NCI-H2171 (cell line): ENCODE measurements at places on chromosomes 7 and 10.
A peak's percentile ranks its signal among the peaks of the same experiment; 100 is the strongest.

DNA sequence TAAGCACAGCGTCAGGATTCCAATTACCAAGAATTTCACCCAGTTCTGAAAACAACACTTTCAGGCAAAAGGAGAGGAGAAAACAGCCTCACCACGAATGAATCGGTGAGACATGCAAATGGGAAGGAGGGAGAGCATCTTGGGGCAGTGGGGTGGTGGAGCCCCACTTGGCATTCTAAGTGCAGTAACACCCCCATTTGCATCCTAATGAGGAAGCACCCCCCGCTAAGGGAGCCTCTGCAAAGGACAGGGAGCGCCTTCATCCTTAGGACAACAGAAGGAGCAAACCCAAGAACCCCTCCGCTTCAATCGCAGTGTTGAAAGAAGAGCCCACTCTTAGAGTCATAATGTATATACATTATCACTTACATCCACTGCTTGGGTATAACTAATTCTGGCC, 46.8 kb downstream of the NRAP start:
- no peak for DNase-seq

GRCh38 chr10:15787426-15787825, 67.7 kb upstream of the ITGA8 start:
- DNase-seq = no peak

GRCh38 chr7:67571026-67571545, 574.5 kb downstream of the TYW1 start:
- peak; percentile 78 for DNase-seq

DNA sequence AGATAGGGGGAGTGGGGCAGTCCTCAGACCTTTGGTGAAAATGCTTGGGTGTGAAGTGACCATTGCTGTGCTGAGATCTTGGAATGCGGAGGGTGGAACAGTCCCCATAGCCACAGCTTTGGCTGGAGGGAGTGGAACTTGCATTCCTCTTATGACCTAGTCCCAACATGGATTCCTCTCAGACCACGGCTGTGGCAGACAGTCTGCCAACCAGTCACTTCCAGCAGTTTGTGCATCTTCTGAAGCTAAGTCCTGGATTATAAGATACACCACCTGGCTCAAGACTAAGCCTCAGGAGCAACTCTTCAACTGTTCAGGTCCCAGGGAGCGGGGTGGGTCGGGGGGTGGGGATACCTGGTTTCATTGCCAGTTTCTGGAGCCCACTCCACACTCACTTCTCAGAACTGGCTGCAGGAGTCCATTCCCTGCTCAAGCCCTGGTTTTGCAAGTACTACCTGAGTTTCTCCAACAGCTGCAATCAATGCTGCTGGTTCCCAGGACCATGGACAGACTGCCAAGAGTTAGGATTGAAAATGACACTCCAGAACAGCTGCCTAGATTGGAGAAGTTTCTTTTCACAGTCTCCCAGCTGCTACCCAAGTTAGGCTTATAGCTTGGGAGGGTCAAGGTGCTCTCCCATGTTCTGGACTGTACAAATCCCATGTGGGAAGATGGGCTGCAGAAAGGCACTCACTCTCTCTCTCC, 29.1 kb upstream of the DGKB start:
- DNase-seq = no peak

GRCh38 chr10:83607959-83608745, 531.2 kb upstream of the GHITM start:
- DNase-seq = no peak

DNA sequence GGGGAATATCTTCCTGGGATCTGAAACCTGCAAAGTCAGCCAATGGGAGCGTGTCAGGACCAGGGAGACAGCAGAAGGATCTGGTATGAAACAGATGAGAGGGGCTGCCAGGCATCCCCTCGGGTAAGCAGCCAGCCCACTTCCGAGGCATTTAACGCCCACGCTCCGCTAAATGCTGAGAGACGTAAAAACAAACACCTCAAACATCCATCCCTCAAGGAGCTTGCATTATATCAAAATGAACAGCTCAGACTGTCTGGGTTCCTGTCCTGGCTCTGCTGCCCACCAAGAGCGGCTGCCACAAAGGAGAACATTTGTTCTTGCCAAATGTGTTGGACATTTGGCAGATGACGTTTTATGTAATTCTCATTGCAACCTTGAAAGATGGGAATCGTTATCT, 7.0 kb upstream of the SERPINE1 start:
- DNase-seq = no peak

DNA sequence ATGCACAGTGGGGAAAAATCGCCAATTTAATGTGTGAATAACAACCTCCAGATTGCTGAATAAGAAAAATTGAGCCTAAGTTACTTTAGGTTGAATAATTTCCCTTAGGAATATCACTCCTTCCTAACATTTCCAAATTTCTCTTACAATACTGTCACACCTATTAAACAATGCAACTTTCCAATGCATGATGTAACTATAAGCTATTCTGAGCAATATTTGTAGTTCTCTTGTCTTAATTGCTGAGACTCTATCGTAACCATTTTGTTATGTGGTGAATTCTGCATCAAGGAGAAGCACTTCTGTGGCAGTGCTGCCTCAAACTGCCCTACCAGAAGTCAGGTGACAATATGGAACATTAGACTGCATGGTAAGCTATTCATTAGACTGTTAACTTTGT, 386.7 kb upstream of the LRRN3 start:
- DNase-seq = no peak

DNA sequence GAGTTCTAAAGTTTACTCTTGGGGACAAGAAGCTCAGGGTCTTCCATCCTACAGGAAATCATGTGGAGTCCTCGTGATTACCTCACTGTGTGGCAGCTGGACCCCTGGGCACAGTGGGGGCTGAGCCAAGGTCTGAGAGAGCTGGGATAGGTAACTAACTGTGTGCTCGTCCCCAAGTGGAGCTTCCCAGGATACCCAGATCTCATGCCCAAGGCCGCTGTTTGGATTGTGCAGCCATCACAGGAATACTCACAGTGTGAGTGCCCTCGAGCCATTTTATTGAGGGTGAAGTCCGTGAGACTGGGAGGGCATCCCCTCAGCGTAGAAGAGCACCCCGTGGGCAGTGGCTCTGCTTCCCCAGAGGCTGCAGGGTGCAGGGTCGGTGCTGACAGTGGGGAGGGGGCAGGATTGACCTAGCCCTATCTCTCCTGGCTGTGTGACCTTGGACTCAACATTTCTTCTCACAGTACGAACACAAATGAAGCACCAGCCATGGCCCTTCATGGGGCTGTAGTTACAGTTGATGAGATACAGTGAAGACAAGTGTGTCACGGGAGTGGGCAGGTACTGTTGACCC, 69.6 kb upstream of the LEP start:
- DNase-seq = no peak

GRCh38 chr10:14124941-14125340, 205.8 kb downstream of the FRMD4A start:
- no peak for DNase-seq

- DNase-seq = no peak
Measured at GRCh38 chr10:47050618-47051455, 139.6 kb downstream of the PTPN20 start.

GRCh38 chr7:87463982-87464381, 11.5 kb downstream of the ABCB4 start:
- no peak for DNase-seq

- no peak for DNase-seq
Measured at GRCh38 chr10:44908936-44909630, 2.1 kb upstream of the TMEM72 start.

GRCh38 chr10:68133523-68133922, 24.2 kb downstream of the MYPN start:
- no peak for DNase-seq

DNA sequence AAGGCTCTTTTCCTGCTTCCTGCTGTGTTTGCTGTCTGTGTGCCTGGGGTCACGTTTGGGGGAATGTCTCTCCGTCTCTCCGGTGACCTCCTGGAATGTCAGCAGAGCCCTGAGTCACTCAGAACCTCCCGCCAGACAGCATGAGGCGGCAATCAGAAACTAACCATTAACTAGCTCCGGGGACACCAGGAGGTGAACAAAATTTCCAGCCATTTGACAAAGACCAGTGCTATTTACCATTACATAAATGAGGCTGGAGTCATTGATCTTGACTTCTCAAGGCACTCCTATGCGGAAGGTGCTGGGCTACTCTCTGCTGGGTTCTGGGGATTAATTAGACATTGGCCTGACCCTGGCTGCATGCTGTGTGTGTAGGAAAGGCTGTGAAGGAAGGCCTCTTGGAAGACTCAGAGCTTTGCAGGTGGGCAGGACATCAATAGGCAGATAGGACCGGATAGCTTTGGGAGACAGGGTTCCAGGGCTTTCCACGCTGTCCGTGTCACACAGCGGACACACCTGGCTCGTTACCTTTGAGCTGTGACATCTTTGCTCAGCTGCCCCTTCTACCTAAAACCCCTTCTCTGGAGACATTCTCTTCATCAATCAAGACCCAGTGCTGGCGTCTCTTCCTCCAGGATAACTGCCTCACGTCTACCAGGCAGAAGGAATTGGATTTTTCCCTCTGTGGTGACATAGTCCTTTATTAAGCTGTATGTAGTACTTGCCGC, 77.0 kb downstream of the PFKFB3 start:
- no peak for DNase-seq

DNA sequence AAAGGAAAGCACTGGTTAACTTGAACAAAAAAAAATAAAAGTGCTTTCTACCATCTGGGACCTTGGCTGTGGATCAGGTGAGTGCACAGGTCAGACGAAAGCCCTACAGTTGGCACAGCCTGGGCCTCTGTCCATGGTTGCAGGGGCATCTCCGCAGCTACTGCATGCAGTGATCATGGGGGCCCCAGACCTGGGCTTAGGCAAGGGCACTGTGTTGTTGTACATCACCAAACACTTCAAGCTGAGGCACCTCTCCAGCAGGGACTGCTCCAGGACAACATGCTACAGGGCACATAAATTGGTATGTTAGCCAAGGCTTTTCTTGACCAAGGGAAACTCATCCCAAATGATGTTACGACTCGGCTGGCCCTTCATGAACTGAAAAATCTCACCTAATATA, 23.5 kb downstream of the KLHL7 start:
- DNase-seq = no peak

GRCh38 chr7:152865461-152865860, 105.9 kb downstream of the ACTR3B start:
- no peak for DNase-seq

- no peak for DNase-seq
Measured at GRCh38 chr7:7519528-7519927, 16.1 kb downstream of the COL28A1 start.
